ENCODE measurements at places on chromosomes 12 and 14.

DNA sequence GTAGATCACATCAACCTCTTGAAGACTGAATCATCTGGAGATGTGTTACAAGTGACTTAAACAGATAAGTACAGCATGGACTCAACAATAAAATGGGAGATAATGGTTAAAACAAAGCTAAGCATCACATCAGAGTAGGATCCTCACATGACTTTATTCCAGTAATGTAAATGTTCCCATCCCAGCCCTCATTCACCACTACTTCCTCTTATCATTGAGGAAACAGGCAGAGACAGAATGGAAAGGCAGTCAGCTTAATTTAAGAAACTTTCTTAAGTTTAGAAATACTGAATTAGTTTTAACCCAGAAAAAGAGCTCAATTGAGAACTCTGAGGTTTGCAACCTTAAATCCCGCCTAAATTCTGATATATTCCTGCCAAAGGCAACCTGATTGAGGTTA lies 1.2 kb upstream of the ALG10 start:
- no peak for DNase-seq

- DNase-seq = peak; percentile 33
These were observed 378.7 kb downstream of the PRKD1 start for GRCh38 chr14:29548948-29549370.

- no peak for DNase-seq
These were observed 109.3 kb downstream of the FGD4 start for GRCh38 chr12:32508626-32509025.

GRCh38 chr12:38456537-38457120 lies 140.1 kb downstream of the ALG10B start:
- no peak for DNase-seq

DNA sequence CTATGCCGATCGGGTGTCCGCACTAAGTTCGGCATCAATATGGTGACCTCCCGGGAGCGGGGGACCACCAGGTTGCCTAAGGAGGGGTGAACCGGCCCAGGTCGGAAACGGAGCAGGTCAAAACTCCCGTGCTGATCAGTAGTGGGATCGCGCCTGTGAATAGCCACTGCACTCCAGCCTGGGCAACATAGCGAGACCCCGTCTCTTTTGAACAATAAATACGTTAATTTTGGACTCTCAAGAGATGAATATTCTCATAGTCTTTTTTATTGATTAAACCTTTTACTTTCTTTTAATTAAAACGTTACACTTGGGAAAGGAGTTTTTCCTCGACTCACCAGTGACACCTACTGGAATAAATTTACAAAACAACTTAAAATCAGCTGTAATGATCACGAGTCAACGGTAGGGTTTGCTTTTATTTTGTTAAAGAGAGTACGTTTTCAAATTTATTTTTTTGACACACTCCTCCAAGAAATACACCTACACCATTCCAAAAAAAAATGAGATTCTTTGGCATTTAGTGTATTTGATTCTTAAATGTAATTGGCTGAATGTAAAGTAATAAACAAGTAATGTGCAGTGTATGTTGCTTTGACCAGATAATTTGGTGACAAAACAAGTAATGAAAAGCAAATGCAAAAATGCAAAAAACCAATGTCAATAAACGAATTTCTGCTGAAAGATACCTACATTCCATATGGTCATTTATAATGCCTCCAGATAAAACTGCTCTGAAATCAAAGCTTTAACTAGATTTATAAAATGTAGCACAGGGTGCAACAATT lies 687 bp upstream of the RPS29 start:
- no peak for DNase-seq

DNA sequence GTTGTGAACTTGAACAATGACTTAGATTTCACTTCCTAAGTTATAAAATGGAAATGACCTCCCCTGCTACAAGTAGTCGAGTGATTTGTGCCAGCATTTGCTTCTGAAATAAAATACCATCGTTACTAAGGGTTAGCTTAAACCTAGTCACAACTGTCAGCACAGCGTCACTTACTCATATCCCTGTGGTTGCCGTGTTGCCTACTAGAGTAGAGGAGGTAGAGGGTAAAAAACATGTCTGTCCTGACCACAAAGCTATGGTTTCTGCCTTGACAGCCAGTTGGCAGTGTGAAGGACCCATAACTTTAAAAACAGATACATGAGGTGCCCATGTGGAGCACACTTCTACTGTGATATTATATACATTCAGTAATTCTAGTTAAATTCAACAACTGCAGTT lies 234.2 kb upstream of the RGS6 start:
- no peak for DNase-seq

GRCh38 chr12:100801320-100801719 lies 6.7 kb downstream of the ANO4 start:
- DNase-seq = no peak

GRCh38 chr14:105323663-105324062 lies 9.1 kb downstream of the PACS2 start:
- DNase-seq = no peak

GRCh38 chr12:58757422-58757821 lies 162.9 kb downstream of the LRIG3 start:
- no peak for DNase-seq

DNA sequence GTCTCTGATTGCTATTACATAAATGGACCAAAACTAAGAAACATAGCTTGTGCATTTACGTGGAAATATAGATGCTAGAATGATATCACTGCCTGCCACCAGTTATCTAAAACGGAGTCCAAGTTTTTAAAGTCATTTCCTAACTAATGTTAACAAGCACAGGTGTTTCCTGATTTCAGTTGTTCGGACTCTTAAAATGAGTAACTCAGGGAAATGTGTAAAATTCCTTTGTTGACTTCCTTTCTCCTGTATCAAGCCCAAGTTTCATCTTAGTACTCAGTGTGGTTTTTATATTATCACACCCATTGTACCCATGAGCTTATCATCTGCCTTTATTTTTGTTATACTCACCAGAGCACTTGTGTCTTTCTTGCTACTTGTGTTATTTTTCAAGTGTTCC lies 13.2 kb upstream of the PRKCH start:
- no peak for DNase-seq

DNA sequence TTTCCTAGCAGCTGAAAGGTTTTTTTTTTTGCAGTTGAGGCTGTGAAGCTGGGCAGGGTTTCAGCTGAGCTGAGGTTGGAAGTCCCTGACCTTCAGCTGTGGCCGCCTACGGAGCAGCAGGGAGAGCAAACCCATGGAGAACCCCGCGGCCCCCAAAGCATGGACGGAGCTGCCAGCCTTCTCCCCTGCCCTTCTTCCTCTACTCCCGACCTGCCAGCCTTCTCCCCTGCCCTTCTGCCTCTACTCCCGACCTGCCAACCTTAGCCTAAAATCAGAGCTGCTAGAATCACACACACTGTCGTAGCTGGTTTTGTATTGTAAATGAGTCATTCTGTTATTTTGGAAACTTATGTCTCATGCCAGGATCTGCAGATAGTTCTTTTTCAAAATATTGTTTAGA lies 74.6 kb downstream of the PPP2R5C start:
- no peak for DNase-seq

DNA sequence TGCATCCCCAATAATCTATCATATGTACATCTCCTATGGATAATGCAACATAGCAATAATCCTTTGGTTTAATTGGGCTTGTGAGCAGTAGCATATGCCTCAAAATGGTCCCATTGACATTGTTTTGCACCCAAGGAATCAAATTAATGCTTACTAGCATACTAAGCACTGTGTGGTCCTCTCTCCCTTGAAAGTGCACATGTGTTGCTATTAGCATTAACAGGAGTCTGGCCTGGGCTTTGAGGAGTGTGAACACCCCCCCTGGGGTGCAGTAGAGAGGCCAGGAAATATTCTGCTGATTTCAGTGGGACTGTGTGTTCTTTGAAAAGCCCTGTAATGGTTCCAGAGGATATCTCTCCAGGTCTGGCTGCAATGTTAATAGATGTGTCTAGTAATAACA lies 1148.4 kb downstream of the VRK1 start:
- DNase-seq = no peak

- DNase-seq = no peak
These were observed 3.5 kb downstream of the KLRD1 start for GRCh38 chr12:10310926-10311720.

DNA sequence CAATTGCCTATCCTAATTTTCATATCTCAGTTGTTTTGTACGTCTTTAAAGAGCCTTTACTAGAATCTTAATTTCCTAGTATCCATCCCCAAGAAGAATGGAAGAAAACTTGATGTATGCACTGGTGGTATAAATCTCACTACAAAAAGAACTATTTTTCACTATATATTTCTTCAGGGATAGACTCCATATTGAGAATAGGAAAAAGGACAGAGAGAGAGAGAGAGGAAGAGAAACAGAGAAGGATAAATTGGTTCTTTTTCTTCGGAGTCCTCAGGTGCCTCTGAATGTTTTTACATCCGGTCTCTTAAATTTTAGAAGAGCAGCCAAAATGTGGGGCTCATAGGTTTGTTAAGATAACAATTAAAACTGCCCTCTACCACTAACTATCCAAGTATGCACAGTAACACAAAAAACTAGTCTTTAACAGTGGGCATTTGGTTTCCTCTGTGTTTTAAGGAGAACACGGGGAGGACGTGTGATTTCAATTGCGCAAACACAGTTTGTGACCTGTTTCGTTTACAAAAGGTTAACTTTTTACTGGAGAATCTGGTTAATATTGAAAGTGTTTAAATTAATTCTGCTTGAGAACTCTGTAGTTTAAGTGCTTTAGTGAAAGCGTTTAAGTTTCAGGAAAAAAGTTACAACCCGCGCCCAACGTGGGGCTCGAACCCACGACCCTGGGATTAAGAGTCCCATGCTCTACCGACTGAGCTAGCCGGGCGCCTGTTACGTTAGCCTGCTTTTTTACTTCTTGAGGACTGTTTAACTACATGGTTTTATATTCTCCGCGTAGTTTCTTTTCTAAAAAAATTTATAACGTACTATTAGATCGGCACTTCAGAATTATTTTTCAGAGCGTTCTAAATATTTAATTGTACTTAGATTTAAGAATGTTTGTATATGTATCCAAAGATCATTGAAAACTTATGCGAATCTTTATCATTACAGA lies 5.1 kb upstream of the PSMA3 start:
- DNase-seq = no peak

DNA sequence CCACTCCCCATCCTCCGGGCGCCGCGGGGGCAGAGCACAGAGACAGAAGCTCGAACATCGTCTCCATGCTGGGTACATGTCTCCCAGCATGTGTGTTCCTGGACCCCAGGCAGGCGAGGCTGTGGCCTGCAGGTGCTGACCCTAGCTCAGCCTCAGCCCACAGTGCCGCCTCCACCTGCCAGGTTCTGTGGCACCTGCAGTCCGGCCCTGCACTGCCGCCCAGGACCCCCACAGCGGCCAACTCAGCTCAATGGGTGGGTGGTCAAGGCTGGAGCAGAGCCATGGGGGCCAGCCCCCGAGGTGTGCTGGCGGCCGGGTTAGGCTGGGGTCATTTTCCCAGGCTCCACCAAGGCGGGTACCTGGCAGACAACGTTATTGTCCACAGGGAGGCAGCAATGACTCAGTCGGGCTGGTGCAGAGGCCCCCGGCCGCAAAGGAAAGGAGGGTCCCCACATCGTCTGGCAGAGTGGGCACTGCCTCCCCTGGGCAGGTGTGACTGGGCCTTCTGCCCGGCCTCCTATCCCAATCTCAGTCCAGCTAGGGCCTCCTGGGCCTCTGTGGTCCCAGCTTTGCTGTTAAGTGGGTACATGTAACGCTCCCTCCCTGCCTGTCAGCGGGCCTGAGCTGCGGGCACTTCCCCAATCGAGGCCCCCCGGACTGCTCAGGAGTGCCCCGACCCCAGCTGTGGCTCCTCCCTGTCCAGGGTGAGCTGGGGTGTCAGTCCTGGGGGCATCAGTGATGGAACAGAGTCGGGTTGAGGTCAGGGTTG lies 20.2 kb upstream of the NUDT14 start:
- DNase-seq = no peak

DNA sequence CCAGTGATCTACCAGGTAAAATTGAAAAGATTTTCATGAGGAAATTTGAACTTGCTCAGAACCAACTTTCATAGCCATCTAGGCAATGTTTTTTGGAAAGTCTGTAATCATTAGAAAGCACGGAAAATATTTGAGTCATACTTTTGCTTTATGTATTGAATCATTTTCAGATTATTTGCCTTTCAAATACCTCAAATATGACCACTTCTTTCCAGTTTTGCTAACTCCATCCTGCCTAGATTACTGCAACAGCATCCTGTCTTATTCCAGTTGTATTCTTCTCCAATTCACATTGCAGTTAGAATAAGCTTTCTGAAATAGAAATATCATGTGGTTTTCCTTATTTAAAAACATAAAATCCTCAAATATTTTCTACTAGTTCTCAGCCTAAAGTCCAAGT lies 239.8 kb upstream of the FAR2 start:
- no peak for DNase-seq

DNA sequence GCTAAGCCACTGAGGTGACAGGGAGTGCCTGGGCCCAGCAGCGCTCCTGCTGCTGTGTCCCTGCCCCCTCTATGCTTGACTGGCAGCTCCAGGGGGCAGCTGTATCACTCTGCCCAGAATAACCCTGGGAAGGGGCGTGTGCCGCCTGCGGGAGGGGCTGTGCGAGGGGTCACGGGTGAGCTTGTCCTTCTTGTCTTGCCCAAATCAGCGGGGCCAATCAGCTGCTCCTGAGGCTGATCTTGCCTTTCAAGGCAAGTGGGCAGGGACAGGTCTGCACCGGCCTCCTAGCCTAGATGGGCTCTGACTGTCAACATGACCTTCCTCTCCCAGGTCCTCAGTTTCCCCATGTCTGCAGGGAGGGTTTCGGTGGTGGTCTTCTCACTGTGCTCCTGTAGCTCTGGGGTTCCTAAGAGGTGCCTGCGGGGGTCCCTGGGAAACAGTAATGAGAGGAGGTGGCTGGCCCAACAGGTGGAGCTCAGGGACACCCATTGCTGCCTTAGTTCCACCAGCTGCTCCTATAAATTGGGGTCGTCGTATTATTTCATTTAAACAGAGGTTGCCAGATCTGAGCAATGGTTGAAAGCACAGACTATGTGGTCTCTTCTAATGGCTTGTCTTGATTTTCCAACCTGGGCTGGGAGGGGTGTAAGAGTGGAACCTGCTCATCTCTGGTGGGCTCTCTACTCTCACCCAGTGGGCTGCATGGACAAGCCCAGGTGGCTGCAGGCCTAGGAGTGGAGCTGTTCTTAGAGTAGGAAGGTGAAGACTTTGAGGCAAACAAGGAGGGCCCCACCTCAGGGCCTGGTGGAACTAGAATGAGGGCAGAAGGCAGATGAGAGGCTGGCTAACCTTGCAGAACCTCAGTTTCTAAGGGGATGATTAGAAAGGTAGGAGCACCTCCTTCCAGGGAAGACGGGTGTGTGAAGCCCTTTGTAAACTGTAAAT lies 11.7 kb downstream of the RTL1 start:
- DNase-seq = no peak

- DNase-seq = no peak
These were observed 654.8 kb upstream of the TBX3 start for GRCh38 chr12:115338566-115339294.

DNA sequence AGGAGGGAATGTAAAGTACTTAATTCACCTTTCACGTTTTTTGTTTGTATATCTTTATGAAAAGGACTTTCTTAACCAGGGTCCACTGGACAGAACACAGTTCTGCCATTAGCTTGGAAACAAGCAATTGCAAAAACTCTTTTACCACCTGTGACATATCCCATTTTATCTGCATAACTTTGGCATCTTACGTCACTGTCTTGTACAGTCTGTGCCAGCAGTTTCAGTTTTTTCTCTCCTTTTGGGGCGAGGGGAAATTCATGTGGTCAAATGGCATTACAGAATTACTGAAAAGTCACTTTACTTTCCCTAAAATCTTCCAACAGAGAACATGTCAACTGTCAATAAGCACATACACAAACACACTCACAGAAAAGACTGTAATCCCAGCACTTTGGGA lies 43.7 kb upstream of the SELPLG start:
- DNase-seq = no peak

- no peak for DNase-seq
These were observed 199.0 kb downstream of the TMEM117 start for GRCh38 chr12:44034906-44035305.

Data from iPS DF 6.9 (cell line).